ENCODE measurements at places on chromosomes 4 and X. TPM values are rescaled to one million over a fixed set of nuclear protein-coding genes. Genes with fewer than 3 reads are reported as not detected.

DNA sequence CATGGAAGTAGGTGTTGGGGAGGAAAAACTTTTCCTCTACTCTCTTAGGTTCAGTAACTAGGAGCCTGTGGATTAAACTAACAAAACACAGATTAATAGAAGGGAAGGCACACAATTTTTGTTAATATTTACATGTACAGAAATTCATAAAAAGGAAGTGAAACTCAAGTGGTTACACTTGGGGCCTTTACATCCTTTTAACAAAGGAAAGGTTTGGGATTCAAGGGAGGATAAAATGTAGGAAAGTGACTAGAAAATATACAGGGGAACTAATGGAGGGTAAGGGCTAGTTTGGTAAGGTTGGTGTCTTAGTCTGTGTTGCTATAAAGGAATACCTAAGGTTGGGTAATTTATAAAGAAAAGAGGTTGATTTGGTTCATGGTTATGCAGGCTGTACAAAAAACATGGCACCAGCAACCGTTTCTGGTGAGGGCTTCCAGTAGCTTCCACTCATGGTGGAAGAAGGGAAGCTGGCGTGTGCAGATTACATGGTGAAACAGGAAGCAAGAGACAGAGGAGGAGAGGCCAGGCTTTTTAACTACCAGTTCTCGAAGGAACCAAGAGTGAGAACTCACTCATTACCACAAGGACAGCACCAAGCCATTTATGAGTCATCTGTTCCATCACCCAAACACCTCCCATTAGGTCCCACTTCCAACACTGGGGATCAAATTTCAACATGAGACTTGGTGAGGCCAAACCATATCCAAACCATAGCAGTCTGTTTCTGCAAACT is 124.4 kb downstream of the CHRDL1 start:
- DNase-seq: no peak

DNA sequence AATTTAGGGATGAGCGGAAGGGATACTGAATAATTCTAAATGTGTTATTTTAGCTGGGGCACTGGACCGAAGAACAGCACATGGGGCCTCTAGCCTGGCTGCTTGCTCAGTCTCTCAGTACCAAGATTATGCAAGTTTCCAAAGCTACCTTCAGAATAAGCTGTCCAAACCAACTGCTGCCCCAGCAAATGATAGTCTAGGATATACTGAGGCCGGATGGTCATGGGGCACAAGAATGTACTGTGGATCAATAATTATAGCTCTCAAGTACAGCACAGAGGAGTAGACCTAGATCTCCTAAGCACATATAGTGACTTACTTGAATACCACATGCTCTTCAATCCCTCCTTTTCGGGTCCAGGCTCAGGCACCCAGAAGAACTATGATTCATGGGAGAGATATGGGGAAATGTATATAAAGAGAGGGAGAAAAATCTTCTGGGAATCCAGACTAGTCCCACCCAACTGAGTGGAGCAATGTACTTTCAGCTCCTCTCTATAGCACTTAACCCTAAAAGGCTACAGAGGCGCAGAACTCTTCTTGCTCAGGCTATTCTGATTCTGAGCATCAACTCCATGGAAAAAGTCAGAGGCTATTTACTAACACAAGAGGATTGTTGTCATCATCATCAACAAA is 160.3 kb upstream of the GPC4 start:
- DNase-seq: no peak

DNA sequence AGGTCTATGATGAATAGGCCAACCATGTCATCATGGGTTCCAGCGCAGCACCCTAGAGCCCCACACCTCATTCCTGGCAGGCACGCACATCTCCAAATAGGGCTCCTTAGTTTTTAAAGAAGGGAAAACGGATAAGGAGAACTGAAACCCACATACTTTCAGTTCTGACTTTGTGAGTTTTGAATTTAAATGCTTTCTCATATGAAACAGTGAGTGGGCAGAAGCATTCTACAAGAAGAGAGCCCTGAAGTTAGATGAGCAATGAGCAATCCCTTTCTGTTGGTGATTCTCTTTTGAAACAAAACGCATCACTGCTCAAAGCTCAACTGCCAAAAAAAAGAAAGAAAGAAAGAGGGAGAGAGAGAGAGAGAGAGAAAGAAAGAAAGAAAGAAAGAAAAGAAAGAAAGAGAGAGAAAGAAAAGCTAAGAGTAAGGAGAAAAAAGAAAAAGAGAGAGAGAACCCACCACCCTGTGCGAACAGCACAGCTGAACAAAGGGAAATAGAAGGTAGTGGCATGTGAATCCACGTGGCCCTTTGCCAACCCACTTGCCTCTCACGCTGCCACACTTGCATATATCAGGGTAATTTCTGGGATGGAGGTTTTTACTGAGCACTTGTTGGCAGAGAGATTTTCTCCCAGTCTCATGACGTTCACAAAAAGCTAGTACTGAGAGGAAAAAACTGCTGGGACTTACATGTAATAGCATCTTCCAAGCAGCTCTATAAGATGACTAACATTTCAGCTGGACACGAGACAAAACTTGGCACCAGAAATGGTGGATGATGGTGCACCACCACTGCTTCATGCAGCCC is 31.0 kb downstream of the TMSB4X start:
- DNase-seq: no peak

- DNase-seq: no peak
Measured at GRCh38 chr4:26431461-26432180, 58.7 kb downstream of the CCKAR start.

GRCh38 chrX:1306909-1307625 is 29.5 kb upstream of the IL3RA start:
- no peak for DNase-seq

GRCh38 chr4:38949411-38950051 is 81.9 kb downstream of the FAM114A1 start:
- no peak for DNase-seq

GRCh38 chr4:180664766-180665368 is 1578.3 kb upstream of the TENM3 start:
- peak; percentile 54 for DNase-seq

DNA sequence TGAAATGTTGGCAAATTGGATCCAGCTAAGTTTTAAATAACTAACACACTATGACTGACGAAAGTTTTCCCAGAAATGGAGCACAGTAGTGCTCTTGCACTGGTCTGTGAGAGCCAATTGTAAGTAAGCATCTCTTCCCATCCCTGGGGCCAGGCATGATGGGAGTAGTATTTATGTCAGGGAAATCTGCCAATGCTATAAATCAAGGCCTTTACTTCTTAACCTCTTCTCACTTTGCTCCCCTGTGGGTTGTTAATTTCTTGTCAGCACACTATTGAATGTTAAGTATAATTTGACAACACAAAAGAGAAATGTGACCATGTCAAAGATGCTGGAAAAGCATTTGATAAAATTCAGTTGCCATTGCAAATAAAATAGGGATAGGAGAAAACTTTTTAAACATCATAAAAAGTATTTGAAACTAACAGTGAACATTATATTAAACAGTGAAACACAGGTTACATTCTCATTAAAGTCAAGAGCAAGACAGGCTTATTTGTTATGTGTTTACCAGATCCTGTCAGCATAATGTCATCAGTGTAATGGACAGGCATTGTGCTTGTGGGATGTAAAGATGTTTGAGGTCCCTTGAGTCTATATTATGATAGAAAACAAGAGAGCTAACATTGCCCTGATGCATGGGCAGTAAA is 5.0 kb downstream of the F8A1 start:
- DNase-seq: no peak

Gene TRAM1L1
- total RNA-seq: 0.08 TPM

DNA sequence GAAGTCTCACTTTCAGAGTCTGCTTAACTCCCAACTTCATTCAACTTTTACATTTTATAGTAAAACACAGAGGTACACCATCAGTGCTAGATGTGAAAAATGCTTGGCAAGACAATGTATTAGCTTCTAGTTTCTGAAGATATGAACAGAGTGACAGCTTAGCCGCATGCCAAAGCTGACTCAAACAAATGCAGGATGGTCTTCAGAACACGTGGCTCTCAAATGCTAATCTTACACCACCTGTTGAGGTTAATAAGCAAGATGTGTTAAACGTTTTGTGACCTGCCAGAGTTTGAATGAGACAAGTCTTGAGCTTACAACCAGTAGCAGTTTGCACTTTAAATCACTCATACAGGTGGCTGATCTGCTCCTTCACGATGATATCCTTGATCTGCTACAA is 18.9 kb upstream of the GPM6B start:
- DNase-seq: no peak

DNA sequence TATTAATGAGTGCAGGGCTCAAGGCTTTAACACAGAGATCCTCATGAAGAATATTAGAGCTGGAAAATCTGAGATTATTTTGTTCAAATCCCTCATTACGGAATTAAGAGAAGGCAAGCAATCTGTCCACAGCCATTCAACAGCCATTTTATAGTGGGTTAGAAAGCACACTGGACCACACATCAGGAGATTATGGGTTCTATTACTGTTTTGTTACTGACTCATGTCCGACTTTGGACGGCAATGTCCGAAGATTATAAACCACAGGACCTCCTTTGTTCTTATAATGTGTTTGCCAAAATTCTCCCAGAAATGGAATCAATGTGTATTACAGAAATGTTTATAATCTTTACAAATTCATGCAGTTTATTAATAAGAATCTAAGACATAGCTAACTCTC is 8.1 kb downstream of the LAMTOR3 start:
- no peak for DNase-seq

DNA sequence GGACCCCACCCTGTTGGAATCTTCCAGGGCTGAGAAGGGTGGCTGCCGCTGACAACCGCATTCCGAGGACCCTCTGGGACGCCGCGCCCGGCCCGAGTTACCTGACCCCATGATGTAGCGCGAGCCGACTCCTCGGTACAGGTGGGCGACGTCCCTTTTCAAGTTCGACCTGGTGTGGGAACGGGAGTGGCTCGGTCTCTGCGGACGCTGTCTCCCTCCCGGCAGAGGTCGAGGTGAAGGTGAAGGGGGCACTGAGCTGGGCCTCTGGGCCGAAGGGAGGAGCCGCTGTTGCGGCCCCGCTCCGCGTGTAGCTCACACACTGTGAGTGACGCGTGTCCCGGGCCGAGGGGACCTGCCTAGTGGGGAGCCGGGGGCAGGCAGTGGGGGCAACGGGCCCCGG is 4.5 kb downstream of the GTPBP6 start:
- no peak for DNase-seq

DNA sequence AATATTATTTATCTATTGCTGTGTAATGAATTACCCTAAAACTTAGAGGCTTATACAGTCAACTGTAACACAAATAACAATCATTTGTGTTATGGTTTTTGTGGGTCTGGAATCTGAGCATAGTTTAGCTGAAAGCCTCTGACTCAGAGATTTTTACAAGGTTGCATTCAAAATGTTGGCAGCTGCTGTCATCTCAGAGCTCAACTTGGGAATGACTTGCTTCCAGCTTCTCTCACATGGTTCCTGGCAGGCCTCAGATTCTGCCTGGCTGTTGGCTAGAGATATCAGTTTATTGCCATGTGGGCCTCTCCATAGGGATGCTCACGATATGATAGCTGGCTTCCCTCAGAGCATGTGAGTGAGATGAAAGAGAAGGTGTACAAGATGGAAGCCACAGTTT is 70.2 kb upstream of the BRWD3 start:
- no peak for DNase-seq

- DNase-seq: no peak
Measured at GRCh38 chr4:113540859-113541258, 220.7 kb downstream of the CAMK2D start.

- no peak for DNase-seq
Measured at GRCh38 chr4:24570172-24570571, 14.2 kb downstream of the DHX15 start.

DNA sequence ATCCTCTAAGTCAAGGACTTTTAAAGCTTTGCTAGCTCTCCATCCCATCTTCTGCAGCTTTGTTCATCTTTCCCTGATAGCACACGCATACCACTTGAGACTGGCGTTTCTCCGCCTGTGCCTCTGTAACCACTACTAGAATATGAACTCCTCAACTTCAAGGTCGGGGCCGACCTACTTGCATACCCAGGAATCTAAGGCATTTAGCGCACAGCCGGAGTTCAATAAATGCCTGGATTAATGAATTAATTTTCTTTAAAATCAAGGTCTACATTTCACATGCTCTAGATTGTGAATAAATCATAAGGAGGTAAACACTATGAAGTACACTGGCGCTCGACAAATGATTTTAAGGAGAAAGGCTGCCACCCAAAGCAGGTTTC is 89.3 kb downstream of the HNRNPD start:
- no peak for DNase-seq

Gene HSFX2
- not detected for total RNA-seq

- no peak for DNase-seq
Measured at GRCh38 chrX:145178268-145178667, 69.0 kb upstream of the SPANXN1 start.

Gene RADX
- 0.60 TPM for total RNA-seq

GRCh38 chrX:129939986-129940385 is 34.0 kb downstream of the UTP14A start:
- no peak for DNase-seq

Gene MAGEE2
- not detected for total RNA-seq

Gene INTU
- total RNA-seq: 1.1 TPM

GRCh38 chr4:4607336-4608213 is 65.7 kb upstream of the STX18 start:
- DNase-seq: no peak

DNA sequence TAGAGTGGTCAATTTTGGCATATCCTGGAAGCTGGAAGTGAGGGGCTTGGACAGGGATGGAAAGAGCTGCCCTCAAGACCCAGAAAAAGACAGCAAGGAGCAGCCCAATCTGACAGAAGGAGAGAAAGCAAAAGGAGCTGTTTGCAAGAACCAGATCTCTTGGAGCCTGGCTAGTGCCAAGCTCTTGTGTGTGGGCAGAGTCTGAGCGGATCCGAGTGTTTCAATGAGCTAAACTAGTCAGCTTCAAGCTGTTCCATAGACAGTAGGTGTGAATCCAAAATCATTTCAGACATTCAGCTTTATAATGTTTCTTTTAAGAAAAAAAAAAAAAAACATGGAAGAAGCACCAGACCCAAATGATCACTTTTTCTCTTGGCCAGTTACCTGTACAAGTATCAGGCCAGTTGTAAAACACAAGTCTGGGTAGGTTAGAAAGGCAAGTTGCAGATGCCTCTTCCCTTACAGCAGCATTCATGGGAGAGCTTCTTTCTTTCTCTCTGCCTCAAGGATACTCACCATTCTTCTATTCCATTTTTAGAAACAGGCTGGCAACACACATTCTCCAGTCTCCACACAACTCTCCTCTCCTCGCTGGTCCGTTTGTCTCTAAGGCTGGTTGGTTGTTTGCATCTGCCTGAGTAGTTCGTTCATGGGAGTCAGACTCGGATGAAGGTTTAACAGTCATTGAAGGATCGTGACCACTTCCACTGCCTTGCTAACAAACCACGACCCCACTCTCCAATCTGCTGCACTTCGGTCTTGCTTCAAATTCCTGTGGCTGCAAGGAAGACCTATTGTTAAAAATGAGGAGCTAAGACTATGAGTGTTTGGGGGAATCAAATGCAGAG is 105.2 kb upstream of the GATB start:
- DNase-seq: no peak

DNA sequence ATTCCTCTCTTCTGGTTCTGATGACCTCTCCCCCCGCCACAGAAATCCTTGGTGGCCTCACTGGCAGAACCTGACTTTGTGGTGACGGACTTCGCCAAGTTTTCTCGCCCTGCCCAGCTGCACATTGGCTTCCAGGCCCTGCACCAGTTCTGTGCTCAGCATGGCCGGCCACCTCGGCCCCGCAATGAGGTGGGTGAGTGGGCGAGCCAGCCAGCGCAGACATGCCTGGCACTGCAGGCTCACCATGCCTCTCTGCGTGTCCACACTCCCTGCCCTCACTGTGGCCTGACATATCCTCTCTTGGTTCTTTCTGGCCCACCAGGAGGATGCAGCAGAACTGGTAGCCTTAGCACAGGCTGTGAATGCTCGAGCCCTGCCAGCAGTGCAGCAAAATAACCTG is 8.7 kb downstream of the UBA1 start:
- no peak for DNase-seq

Gene HNRNPH2
- 22.9 TPM for total RNA-seq

Gene F8A3
- total RNA-seq: 16.4 TPM

- DNase-seq: no peak
Measured at GRCh38 chr4:53515076-53515475, 76.2 kb downstream of the LNX1 start.

All from left lobe of liver (tissue), 2 donors.